ENCODE measurements at places on chromosomes 12 and 14.

DNA sequence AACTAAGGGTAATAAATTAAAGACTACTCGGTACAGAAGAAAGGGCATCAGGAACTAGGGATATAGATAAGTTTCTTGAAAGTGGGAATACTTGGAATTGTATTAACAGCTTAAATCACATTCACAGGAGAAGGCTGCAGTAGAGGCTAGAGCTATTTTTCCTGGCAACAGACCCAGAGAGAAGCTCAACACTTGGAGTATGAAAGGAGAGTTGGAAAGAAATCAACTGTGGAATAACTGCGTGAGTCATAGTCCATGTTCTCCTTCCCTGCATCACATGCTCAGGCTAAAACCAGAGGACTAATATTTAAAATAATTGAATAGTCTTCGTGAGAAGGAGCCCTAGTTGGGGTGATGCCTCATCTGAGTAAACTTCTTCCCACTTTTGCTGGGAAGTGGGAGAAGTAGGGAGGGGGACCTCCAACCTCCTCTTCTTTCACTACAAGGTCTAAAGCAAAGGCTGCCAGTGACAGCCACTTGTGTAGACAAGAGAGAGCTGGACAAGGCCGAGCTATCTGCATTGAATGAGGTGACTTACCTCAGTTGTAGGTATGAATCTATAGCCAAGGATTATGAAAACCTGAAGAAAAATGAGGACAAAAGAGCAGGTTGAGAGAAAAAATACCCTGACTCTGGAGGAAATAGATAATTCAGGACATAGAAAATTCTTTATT lies 32.7 kb downstream of the DYRK2 start:
- no peak for DNase-seq

DNA sequence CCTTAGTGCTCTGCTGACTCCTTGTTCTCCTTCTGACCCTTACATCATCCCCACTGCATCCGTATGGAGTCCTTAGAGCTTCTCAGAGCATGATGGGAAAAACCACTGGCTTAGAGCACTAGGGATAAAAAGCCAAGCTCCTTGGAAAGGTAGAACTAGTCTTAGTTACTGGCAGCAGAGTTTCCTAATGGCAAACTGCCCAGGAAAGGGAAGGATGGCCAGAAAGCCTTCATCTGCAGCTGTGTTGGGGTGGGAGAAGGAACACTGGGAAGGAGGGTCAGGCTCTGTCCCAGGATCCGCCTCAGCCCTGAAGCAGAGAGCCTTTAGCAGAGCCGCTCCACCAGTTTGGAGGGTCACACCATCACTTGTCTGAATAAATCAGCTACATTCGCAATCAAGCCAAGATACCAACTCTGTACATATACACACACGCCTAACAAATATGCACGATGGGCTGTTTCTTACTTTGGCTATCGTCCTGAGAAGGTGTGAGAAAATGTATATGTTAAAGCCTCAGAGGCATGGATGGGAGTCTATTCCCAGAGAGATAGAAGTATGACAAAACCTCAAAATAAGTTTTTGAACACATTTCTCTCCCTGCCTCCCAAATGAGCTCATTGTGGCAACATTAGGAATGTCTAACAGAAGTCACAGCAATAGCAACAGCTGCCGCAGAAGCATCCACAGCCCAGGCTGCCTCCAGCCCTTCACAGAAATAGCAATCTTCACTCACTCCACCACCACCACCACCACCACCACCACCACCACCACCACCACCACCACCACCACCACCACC lies 18.6 kb upstream of the GALNT8 start:
- DNase-seq = no peak

- no peak for DNase-seq
Measured at GRCh38 chr14:31969699-31970240, 107.3 kb upstream of the ARHGAP5 start.

DNA sequence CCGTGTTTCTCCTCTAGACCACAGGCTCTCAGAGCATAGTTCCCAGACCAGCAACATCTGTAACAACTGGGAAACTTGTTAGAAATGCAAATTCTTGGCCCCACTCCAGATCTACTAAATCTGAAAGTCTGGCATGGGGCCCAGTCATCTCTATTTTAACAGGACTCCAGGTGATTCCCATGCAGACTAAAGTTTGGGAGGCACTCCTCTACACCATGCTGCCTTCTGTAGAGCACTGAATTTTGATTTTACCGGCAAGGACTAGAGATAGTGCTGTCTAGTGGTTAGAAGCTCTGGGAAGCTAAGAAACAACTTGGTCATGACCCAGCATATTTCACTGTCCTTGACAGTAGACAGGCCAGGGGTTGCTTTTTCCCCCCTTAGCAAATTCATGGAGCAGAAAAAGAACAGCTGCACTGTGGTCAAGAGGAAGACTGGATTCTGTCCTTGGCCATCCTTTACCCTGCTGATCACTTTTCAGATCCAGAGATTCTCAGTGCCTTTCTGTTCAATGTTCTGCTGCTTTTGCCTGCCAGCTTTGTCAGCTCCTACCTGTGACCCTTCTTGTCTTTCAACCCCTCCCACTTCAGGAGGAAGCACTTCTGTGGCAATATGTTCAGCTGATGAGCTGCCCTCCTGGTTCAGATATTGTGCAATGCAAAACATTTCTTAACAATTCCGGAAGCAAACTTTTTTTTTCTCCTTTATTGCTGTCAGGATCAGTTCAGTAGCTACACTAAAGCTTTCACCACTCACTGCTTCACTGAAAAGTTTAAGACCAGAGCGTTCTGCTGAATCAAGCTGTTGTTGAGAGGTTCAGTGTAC lies 133.8 kb upstream of the NUDT4 start:
- no peak for DNase-seq

DNA sequence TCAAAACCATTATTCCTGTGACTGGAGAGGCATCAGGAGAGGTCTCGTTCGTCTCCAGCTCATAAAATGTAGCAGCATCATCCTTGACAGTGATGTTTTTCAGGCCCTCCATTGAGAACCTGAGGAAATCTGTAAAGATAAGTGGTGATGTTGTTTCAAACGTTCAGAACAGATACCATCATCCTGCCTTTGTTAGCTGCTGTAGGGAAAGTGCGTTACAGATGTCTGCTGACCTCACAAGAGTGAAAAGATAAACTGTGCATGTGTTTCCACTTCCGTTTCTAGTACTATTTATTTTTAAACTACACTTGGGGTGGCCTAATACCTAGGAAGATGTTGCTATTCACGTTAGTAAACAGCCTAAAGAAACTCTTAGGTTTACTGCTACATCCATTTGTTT lies 28.4 kb downstream of the BCL2L14 start:
- peak; percentile 78 for DNase-seq

GRCh38 chr12:33813536-33813935 lies 208.8 kb upstream of the ALG10 start:
- DNase-seq = no peak

DNA sequence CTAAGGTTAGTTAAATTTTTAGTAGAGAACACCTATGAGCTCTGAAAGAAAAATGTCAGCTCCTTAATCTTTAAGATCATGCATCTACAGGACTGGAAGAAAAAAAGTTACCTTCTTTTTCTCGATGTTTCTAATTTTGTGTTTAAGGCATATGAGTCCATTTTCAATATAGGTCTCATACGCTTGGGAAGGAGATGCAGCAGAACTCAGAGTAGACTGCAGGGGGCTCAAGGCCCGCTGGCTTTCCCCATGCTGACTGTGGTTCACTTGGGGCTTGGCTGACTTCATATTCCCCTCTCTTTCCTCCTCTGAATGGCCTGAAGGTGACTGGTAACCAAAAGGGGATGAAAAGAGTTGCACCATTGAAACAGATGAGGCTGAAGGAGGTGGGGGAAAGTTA lies 1.5 kb downstream of the CAPRIN2 start:
- DNase-seq = peak; percentile 77

GRCh38 chr12:15268927-15269552 lies 47.8 kb upstream of the RERG start:
- DNase-seq = peak; percentile 90

DNA sequence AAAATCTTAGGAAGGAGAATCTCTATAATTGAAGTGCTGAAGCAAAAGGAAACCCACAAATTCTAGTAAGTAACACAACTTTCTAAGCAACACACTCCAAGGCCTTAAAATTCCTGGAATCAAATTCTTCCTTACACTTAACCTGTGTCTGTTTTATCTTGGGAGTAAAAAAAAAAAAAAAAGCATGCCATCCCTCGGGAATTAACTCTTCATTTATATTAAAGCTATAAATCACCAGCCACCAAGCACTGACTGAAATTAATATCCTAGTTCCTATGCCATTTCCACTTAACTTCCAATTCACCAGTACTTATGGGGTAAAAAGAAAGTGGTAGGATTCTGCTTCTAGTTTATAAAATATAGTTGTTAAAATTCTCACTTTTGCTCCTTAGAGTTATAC lies 238.1 kb downstream of the SLC25A21 start:
- no peak for DNase-seq

DNA sequence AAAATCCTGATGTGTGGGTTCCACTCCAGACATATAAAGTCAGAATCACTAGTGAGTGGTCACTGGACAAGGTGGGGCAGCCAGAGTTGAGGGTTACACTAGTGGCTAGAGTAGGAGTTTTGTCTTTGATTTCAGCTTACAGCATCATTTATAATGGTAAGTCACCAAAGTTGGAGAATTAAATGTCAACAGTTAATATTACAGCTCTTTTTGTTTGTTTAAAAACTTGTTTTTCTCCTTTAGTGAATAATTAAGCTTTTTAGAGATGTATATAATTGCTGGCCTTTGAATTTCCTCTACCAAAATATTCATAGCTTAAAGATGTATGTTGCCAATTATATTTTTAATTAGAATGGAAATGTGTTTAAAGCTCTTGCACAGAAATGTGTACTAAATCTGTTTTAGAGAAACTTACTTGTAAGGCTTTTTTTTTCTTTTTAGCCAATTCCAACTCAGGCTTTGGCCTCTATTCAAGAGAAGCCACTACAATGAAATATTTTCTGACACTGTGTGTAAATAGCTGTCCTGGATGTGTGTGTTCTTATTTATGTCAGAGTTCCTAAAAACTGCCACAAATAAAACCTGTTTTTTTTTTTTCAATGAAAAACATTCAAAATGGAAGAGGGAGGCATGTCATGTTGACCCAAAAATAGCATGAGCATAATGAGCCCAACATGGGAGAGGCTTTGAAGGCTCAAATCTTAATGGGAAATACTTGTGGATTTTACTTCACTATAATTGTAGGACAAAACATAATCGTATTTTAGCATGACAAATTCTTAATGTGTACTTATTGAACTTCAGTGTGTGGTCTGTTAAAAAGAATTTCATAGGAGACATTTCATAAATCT lies 92.2 kb downstream of the TBC1D30 start:
- no peak for DNase-seq

DNA sequence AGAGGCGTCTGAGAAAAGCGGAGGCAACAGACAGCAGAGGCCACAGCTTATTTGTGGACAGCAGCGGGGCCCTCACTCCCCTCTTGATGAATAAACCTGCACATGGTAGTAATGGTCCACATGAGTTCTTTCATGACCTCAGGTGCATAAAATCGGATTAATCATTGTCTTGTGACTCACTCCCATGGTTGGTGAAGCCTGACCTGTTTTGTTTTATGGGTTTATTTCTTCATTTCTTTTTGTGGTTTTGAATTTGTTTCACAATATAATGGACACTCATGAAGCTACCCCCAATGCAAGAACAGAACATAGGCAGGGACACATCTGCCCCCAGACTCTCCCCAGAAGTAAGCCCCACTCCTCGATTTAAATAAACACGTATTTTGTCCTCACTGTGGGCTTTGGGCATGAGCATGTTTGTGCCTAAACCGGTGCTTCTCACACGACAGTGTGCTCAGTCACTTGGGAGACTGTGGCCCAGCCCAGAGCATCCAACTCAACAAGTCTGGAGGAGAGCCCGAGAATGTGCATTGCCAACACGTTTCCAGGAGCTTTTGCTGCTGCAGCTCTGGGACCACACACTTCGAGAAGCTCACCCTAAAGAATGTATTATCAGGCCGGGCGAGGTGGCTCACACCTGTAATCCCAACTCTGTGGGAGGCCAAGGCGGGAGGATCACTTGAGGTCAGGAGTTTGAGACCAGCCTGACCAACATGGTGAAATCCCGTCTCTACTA lies 116.1 kb downstream of the SCARB1 start:
- no peak for DNase-seq

DNA sequence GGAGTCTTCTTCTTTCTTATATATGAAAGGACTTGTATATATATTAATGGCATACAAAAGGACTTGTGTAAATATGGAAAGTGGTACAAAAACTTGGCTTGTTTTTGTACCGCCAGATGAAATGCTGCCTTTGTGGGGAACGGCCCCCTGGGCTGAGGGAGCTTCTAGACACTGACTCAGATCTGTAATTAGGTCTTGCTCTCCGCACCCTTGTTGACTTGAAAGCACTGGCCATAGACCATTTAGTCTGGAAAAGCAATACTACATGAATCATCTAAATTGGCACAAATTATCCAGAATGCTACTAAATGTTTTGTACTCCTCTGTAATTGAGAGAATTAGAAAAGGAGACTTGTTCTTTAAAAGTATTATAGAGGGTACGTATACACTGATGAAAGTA lies 399.9 kb upstream of the RGS6 start:
- no peak for DNase-seq

DNA sequence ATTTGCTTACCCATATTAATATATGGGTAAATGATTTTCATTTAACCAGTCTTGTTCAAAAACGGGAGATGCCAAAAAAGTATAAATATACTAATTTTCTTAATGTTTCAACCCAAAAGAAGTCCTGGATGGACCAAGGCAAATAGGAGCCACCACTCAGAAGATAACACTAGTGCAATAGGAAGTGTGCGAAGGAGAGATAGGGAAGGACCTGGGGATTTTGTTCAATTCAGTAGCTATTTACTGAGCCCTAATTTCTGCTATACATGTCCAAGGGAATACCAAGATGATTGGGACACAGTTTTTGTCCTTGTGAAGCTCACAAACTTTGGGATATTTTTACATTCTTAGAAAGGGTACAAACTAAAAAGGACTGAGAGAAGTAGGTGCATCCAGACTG lies 1.5 kb downstream of the CMAS start:
- no peak for DNase-seq

- DNase-seq = no peak
Measured at GRCh38 chr12:131040491-131040890, 86.8 kb downstream of the ADGRD1 start.

- no peak for DNase-seq
Measured at GRCh38 chr14:36975834-36976233, 196.6 kb downstream of the SLC25A21 start.

DNA sequence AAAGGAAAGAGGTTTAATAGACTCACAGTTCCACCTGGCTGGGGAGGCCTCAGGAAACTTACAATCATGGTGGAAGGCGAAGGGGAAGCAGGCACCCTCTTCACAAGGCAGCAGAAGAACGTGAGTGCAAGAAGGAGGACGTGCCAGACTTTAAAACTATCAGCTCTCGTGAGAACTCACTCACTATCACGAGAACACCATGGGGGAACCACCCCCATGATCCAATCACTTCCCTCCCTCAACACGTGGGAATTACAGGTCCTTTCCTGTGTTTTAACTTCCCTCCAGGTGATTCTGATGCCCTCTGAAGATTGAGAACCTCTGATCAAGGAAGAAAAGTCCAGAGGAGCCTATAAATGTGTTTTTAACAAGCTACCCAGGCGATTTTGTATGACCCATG lies 358.7 kb downstream of the MED13L start:
- no peak for DNase-seq

GRCh38 chr14:96138241-96138640 lies 66.4 kb upstream of the BDKRB2 start:
- DNase-seq = no peak
